ENCODE measurements at places on chromosomes 5 and 9.

DNA sequence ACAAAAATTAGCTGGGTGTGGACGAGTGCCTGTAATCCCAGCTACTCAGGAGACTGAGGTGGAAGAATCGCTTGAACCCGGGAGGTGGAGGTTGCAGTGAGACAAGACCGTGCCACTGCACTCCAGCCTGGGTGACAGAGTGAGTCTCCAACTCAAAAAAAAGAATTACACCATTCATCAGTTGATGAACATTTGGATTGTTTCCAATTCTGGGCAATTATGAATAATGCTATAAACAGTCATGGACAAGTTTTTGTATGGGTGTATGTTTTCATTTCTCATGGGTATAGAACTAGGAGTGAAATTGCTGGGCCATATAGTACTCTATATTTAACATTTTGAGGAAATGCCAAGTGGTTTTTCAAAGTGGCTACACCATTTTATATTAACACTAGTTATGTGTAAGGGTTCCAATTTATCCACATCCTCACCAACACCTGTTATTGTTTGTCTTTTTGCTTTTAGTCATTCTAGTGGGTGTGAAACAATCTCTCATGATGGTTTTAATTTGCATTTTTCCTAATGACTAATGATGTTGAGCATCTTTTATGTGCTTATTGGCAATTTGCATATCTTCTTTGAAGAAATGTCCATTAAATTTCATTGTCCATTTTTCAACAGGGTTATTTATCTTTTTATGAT, 9.0 kb upstream of the CCDC125 start:
- no peak for DNase-seq

DNA sequence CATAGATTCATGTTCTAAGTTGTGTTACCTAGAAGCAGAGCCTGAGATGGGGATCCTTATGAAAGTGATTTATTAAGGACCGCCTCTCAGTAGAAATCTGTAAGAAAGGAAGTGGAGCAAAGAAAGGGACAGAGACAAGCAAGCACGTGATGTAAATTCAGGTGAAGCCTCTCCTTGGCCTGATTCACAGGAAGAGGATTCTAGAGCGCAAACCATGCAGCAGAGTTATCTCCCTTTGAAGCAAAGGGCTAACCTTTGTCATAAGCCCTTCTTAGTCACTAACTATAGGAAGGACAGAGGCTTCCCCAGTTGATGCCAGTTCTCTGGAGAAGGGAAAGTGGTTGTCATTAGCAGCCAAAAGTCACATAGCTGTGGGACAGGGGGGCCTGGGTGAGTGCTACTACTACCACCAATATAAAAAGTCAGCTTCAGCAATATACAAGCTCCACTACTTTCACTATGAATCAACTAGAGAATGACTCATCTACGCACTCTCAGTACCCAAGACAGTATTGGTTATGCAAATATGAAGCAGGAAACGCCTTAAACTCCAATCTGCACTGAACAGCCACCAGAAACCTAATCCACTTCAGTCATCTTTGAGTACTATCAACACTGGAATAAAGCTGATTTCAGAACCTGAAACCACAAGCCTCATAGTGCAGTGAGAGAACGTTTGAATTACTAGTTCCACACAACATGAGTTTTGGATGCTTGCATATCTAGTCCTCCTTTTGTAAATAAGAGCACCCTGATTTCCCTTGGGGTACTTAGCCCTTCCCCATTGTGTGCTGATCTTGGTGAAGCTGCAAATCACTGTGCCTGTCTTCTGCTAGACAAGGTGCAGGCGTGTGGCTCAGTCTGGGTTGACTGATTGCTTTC, 162.7 kb downstream of the ZNF608 start:
- DNase-seq, result no peak

GRCh38 chr9:111938427-111938800, 41.8 kb downstream of the UGCG start:
- no peak for DNase-seq

DNA sequence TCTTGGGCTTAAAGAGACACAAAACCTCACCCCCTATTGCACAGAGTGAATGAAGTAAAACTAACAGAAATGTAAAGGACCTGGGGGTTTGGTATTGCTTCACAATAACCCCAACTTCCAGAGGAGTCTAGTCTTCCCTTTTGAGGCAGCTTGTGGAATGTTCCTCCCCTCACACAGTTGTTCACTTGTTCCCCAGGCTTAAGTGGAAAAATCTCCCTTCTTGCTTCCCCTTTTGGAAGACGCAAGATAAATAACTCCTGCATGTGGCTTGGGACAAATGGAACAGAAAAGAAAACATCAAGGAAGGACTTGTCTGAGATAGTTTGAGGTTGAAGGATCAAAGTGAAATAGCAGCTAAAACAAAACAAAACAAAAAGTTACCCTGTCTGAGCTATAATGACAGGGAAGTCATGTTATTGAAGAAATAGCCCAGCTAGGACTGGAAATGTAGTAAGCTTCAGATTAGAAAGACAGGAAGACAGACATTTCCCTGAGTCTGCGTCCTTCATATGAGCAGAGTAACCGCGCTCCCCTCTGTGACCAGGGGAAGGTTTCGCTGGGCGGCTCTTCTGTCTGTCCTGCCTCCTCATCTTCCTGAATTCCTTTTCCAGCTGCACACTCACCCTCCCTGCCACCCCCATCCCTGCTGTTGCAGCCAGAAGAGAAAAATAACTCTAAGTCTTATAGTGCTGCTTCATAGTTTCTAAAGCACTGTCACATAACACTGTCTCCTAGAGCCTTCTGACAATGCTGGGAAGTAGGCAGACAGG, 8.8 kb downstream of the SPARC start:
- DNase-seq, result no peak

DNA sequence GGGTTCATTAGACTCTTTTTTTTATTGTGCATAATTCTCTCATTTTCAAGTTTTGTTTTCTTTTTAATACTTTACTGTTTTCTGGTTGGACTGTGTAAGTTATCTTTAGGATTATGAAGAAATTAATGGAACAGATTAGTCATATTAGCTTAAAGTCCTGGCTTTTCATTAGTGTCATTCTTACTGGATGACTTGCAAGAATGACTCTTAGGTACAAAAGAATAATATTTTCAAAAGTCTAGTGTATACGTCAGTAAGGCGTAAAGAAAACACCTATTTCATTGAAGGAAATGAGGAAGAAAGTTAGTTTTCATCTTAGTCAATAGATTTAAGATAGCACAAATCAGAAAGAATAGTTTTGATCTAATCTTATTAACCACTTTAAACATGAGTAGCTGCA, 20.4 kb downstream of the UHRF2 start:
- no peak for DNase-seq

DNA sequence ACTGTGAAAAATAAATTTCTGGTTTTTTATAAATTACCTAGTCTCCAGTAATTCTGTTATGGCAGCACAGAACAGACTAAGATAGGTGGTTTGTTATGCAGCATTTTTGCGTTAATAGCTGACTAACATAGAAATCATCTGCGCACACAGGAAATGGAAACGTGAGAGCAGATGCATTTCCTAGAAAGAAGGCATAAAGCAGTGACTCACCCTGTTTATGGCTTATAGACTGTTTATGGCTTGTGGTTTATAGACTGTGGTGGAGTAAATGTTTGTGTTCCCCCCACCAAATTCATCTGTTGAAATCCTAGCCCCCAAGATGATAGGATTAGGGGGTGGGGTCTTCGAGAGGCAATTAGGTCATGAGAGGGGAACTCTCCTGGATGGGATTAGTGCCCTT, 18.3 kb upstream of the OSMR start:
- DNase-seq, result no peak

- no peak for DNase-seq
These were observed 34.6 kb upstream of the SEMA4D start for GRCh38 chr9:89532478-89532877.

GRCh38 chr5:122429545-122430318, 117.7 kb downstream of the SNCAIP start:
- DNase-seq, result no peak

GRCh38 chr9:96496368-96497116, 46.6 kb downstream of the HABP4 start:
- no peak for DNase-seq

DNA sequence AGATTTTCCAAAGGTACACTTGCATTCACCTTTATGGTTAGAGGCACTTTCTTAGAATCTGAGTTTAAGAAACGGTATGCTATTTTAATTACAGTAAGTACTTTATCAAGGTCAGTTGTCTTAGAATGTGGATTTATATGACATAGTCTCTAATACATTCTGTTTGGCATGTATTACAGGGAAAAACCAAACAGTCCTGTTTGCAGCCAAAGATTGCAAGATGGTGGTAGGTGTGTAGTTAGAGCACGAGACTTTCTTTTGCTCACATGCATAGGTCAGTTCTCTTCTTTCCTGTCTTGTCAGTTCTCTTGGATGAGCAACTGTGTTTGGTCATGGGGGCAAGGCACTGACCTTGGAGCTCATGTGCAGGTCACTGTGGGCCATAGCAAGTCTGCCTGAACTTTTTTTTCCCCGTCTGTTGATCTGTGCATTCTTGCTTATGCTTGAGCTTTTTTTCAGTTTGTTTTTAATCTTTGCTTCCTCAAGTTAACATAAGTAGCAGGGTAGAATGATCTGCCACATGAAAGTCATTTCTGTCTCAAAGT, 20.6 kb downstream of the ZSWIM6 start:
- no peak for DNase-seq

DNA sequence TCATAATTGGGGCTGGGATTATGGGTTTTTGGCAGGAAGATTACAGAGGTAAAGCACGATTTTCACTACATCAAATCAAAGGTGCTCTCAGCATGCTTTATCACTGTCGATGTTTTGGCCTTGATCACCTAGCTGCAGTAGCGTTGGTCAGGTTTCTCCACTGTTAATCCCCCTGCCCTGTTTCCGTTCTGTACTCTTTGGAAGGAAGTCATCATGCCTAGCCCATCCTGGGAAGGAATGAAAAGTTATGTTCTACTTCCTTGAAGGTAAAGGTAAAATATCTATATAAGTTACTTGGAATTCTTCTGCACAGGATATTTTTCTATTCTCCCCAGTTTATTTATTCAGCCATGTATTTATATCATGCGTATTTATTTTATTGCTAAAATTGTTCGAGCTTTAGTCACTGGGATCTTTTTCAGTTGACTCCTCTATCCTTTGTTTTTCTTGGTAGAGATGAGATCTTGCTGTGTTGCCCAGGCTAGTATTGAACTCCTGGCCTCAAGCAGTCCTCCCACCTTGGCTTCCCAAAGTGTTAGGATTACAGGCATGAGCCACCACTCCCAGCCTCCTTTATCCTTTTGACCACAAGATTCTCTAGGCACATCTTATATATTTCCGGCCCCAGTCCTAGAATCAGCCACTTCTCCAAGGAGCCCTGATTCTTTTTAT, 25.3 kb downstream of the FAF2 start:
- DNase-seq, result no peak

GRCh38 chr5:58264276-58264675, 195.6 kb downstream of the PLK2 start:
- DNase-seq, result no peak

DNA sequence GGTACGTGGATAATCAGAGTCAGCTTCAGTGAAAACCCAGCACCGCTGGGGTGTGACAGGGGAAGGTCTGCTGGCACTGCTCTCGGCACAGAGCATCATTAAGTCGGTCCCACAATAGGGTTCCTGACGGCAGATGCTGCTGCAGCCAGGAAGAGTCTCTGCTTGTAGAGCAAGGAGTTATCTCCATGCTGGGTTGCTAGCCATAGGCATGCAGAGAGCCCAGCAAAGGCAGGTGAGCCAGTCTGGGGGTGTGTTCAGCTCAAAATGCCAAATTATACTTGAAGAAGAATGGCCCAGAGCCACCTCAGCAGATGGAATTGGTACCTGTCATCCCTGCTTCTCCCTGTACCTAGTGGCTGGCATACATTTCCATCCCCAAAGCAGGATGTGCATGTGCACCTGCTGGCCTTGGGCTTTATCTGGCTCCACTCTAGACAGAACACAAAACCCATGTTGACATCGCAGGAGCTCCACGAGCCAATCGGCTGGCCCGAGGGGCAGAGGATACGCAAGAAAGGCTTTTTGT, 100.8 kb downstream of the WDR41 start:
- no peak for DNase-seq

GRCh38 chr9:88966894-88967676, 24.2 kb upstream of the S1PR3 start:
- no peak for DNase-seq

DNA sequence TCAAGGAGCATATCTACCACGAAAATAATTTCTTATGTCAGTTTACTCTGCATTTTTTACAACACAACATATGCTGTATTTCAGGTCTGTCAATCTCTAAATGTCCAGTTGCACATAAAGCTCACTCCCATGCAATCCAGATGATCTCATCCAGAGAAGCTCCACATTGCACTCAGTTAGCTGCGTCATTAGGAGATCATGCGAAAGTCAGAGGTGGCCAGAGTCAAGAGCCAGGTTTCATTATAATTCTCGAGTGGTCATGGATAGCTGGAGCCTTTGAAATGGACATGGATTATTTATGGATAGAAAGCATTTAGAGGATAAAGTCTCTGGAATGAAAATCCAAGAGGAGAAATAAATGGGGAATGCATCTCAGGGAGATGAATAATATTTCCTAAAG, 232.3 kb downstream of the GAS1 start:
- no peak for DNase-seq

GRCh38 chr5:170903075-170903474, 41.3 kb downstream of the RANBP17 start:
- no peak for DNase-seq

GRCh38 chr5:120848883-120849282, 384.8 kb downstream of the PRR16 start:
- no peak for DNase-seq

DNA sequence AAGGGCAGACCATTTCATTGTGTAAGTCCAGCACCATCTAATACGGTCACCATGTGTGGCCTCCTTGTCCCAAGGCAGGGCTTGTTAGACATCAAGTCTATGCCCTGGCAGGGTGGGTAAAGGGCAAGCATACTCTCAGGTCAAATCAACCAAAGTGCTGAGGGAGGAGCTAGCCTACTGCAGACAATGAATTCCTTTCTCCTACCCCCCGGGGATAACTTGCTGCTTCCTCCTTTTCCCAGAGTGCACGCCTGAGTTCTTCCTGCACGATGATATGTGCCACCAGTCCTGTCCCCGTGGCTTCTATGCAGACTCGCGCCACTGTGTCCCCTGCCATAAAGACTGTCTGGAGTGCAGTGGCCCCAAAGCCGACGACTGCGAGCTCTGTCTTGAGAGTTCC, 71.4 kb downstream of the RFK start:
- no peak for DNase-seq

DNA sequence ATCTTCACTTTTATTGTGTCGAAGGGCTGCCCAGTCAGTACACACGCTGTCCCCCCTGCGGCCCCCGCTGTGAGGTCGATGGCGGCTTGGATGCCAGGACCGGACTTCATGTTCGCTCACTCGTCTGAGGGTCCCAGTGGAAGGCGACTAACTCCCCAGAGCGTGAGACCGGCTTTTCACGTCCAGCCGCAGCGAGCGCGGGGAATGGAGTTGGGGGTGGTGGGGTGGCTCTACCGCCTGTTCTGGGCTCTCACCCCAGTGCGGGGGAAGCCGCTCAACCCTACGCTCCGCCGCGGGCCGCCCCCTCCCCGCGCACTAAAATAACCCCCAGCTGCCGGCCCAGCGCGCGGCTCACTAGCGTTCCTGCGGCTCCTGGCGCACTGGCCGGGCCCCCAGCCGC, at the start of gene SLC25A2:
Gene SLC25A2, minus strand, starts transcription at position 294 of the 400 bp plus-strand sequence. Its CDS starts 184 bp downstream, at position 110.
- no peak for DNase-seq

Data from hematopoietic multipotent progenitor cell treated with erythropoietin and hydrocortisone succinate and interleukin-3 and kit ligand, for 17 days (in vitro differentiated cells).